ENCODE measurements at places on chromosomes 2 and 18.

- no peak for DNase-seq
These were observed 61.8 kb downstream of the CDH2 start for GRCh38 chr18:28115149-28115550.

DNA sequence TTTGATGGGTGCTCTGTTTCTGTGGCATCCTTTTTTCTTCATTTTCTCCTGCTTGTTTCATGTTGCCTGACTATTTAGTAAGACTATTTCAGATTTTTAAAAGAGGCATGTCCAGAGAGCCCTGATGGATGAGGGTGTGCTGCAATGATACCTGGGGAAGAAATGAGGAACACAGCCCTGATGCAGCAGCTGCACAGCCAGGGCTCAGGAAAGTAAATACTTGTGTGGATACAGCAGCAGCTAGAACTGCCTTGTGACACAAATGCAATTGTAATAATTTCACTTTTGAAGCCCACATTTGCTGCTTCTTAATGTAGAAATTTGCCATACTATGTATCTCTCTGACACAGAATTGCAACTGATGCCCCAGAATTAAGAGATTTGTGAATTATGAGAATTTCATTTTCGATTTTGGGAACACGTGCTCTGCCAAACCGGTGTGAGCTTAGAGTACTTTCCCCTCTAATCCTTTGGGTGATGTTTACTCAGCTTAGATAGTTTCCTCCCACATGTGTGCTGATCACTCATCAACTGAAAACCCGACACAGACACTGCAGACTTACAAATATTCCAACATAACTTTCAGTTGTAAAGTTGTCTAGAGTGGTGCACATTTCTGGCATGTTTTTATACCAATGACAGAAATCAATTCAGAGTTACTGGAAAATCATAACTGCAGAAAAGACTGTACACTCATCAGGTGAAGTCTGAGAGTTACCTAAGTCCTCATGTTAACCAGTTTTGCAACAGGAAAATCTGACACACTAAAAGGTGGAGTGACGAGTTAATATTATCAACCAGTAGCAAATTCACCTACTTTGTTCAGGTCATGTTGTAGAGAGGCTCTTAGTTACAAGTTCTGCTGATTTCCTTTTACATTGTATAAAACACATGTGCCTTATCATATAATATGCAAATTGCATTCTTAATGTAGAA, 383.4 kb downstream of the CBLN2 start:
- DNase-seq, result no peak

DNA sequence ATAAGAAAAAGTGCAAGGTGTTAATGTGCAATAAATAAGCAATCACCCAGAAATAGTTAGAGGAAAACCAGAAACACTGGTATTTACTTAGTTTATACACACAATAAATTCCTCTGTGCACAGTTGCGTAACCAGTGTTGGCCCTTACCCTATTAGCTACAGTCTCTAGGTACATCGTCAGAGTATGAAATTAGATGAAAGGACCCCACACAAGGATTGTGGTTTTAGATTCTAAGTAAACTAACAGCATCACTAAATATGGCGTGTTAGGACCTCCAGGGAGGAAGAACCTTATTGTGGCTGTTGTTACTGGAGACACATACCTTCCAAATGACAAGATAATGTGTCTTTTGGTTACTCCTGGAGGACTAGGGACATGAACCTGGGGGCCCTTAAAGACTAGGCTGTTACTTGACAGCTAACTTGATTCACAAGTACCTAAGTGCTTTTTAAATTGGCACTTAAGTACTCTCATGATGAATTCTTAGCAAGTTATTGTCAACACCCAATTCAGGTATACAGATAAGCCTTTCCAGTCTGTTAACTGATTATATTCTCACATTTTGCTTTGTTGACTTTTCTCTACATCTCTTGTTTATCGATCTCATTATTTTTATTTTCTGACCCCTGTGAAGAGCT, 115.3 kb downstream of the FEZ2 start:
- no peak for DNase-seq

DNA sequence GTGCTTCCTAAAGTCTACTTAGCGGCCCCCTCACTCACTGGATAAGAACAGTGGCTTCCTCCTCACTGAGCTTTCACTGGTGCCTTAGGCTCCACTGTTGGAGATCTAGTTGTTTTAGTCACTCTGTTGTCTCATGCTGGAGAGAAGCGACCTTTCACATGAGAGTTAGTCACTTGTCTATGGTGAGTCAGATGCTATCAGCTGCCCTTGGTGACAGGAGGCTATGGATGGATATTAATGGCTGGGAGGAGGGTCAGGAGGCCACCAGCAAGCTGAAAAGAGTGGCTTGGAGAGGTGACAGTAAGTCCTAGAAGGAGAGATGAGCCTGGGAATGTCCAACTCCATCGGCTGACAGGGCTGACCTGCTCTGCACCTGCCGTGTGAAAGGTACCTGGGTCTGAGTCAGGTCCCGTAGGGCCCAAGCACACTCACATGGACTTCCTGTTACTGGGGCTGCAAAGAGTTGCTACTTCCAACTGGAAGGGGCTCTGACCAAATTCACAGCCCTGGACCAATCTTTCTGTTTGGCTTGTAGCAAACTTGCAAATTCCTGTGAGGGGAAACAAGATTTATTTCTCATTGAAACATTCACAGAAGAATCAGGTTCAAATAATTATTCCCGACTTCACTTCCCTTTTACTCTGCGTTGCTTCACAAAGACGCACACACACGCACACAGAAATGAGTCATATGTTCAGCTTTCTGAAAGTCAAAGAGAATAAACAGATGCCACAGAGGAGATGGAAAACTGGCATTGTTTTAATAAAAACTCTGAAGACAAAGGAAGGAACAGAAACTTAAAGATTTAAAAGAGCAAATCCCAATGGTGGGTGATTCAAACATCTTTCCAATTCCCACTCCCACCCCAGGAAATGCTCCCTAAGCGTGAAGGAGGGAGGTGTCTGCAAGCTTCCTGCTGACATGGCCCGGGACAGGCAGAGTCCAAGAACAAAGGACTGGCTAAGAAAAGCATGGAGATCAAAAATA, 203.5 kb upstream of the TWIST2 start:
- DNase-seq, result peak; percentile 55

- no peak for DNase-seq
These were observed 112.4 kb upstream of the CAB39 start for GRCh38 chr2:230600285-230600684.

DNA sequence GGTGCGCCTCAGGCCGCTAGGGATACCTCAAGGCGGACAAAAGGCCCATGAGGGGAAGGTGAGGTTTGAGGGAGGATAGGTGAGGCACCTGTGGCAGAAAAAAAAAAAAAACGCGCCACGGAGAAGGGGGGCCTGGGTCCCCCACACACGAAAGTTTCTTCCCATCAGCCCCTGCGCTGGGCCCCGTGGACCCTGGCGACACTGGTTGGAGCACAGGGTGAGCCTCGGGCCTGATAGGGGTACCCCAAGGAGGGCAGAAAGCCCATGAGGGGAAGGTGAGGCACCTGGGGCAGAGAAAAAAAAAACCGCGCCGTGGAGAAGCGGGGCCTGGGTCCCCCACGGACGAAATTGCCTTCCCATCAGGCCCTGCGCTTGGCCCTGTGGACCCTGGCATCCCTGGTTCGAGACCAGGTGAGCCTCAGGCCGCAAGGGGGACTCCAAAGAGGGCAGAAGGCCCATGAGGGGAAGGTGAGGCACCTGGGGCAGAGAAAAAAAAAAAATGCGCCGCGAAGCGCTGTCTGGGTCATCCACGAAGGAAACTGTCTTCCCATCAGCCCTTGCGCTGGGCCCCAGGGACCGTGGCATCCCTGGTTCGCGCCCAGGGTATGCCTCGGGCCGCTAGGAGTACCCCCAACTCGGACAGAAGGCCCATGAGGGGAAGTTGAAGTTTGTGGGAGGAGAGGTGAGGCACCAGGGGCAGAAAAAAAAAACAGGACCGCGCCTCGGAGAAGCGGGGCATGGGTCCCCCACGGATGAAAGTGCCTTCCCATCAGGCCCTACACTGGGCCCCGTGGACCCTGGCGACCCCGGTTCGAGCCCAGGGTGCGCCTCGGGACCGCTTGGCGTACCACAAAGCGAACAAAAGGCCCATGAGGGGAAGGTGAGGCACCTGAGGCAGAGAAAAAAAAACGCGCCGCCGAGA, 226.2 kb downstream of the CCDC74A start:
- no peak for DNase-seq

DNA sequence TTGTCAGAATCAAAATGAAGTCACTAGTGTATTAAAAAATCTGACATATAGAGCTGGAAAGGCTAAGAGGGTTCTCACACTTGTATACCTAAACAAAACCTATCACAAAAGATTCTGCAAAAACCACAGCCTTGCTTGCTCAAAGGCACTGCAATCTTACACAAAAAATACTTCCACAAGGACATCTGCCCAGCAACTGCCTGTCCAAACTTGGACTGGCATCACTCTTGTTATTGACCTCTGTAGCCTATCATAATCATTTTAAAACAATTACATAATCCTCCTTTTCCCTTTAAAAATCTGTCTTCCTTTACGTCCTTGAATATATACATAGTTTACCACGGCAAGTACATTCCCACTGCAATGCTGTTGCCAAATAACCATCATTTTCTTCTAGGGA, 19.9 kb downstream of the CHMP3 start:
- no peak for DNase-seq

GRCh38 chr18:25145731-25146511, 206.0 kb downstream of the ZNF521 start:
- peak; percentile 26 for DNase-seq

GRCh38 chr2:211494536-211494935, 938.1 kb downstream of the CPS1 start:
- DNase-seq, result no peak

- peak; percentile 66 for DNase-seq
These were observed 1.5 kb downstream of the EPAS1 start for GRCh38 chr2:46298522-46299353.
